ENCODE measurements at places on chromosomes 5 and 9.

GRCh38 chr5:82717738-82718137, 359.5 kb downstream of the TMEM167A start:
- DNase-seq, result no peak

- no peak for DNase-seq
Observed at GRCh38 chr5:10509575-10509974, 54.3 kb upstream of the ANKRD33B start.

DNA sequence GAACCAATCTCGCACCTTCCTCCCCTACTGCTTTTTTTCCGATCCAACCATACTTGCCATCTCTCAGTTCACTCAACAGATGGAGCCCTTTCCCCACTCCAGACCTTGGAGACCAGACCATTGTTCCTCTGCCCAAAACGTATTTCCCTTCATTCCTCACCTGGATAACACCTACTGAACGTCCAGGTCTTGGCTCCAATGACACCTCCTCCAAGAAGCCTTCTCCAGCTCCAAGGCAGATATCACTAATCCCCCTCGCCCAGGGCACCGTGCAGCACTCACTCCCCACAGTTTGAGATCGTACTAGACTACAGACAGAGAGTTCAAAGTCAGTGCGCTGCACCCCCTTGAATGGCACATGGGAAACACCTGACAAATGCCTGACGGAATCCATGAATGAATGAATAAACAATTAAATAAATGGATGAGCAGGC, 47.1 kb upstream of the AKNA start:
- no peak for DNase-seq

DNA sequence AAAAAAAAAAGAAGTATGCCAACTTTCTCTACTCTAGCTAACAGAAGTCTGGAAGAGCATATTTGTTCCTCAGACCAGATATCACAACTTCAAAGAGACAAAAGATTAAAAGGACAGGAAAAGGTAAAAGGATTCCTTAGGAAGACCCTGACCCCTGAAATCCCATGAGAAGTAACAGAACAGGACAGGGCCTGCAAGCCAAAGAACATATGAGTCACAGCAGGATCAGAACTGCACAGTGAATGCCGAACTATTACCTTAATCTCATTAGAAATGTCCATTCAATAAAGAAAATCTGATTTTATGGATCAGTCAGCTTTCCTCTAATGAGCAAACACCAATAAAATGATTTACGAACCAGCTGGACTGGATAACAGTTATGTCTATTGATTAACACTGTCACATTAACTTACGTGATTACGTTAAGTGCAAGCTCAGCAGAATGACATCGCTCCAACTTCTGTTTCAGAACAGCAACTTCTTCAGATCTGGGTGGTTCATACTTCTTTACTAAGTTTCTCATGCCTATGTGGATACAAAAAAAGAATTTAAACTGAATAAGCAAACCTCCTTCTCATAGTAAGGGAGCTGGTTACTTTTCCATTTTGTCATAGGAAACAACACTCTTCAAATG, 13.6 kb downstream of the CCNH start:
- no peak for DNase-seq

- DNase-seq, result no peak
Observed at GRCh38 chr5:151805414-151806223, 33.9 kb downstream of the G3BP1 start.

DNA sequence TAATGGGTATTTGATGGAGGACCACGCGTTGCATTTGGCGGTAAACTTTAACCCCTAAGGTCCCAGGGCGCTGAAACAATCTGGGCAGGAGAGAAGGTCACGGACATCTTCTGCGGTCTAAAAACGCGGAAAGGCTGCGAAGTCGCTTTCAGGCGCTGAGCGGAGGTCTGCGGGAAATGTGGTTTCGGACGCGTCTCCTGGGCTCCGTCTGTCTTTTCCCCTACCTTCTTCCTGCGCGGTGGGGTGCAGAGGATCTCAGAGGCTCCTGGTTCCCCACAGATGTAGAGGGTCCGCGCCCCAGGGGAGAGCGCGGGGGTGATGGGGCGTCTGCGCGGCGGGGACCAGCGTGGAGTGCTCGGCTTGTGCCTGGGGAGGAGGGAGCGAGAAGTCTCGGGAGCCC, 58.4 kb downstream of the ZNF510 start:
- DNase-seq, result no peak

- DNase-seq, result no peak
Observed at GRCh38 chr5:5980538-5980895, 397.8 kb downstream of the MED10 start.

DNA sequence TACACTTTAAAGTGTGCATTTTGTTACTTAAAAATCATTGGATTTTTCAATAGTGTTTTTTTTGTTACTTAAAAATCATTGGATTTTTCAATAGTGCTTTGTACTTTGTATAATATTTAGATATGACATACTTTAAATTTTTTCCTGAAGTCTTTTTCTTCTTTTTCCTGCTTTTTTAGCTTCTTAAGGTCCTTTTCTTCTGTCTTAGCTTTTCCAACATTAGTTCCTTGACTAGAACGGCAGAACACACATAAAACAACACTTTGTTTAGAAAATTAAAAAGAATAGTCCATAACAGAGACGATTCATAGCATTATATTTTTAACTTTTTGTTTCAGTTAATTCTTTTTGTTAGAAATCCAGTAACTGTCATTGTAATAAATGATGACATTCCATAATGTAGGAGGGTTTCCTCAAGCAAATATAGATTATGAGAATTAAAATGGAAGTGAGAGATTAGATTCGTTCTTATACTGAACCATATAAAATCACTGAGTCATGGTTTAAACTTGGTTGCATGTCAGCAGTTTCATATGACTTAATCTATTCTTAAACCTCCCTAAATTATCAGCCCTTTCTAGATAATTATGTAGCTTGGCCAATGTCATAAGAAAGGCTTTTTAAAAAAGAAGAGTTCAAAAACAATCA, 45.3 kb upstream of the RICTOR start:
- DNase-seq, result no peak

- DNase-seq, result no peak
Observed at GRCh38 chr9:88966894-88967676, 24.2 kb upstream of the S1PR3 start.

- DNase-seq, result no peak
Observed at GRCh38 chr9:127166651-127167524, 44.5 kb upstream of the ANGPTL2 start.

GRCh38 chr9:93306579-93307091, 122.7 kb downstream of the WNK2 start:
- DNase-seq, result no peak

- no peak for DNase-seq
Observed at GRCh38 chr5:36108758-36109460, 42.2 kb upstream of the UGT3A2 start.

GRCh38 chr5:118592229-118593002, 395.9 kb downstream of the DTWD2 start:
- DNase-seq, result no peak

GRCh38 chr5:168287362-168287761, 4.1 kb upstream of the WWC1 start:
- DNase-seq, result no peak

GRCh38 chr5:134874831-134875655, 872 bp downstream of the TXNDC15 start:
- DNase-seq, result peak; percentile 11

GRCh38 chr5:20514145-20514544, 526.1 kb upstream of the CDH18 start:
- DNase-seq, result no peak

DNA sequence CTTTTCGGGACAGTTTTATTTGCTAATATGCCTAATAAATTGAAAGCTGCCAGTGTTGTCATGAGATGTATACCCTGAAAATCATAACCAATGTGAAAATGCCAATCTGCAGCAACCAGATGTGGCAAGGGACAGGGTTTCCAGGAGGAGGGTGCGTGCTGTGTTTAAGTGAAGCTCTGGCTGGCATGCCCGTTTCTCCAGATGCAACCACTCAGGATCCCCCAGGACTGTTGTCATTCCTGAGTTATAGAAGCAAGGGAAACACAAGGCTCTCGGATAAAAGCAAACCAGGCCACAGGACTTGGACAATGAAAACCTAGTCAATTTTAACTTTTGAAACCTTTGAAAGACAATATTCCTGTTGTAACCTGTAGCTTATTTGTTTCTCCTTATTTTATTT, 360.2 kb downstream of the SLIT3 start:
- DNase-seq, result no peak

DNA sequence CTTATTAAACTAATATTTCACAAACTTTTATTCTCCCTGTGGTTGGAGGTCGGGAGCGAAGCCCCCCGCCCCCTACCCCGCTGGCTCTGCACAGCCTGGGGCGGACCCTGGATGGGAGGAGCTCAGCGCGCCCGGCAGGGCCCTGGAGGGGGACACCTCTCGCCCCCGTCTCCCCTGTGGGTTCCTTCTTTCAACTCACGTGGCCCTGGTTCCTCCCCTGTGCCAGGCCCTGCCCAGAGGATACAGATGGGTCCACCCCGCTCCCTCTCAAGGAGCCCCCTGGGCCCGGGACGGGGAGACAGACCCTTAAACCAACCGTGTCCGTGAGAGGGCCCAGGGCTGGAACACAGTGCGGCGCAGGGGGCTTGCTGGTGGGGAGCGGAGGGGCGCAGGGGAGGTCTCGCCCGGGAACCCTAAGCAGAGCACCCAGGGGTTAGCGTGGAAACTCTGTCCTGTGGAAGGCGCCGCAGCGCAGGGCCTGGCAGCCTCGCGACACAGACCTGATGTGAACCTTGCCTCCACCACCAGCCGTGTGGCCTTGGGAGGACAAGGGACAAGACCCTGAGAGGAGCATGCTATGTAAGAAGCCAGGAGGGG, 103.7 kb upstream of the MVB12B start:
- no peak for DNase-seq

DNA sequence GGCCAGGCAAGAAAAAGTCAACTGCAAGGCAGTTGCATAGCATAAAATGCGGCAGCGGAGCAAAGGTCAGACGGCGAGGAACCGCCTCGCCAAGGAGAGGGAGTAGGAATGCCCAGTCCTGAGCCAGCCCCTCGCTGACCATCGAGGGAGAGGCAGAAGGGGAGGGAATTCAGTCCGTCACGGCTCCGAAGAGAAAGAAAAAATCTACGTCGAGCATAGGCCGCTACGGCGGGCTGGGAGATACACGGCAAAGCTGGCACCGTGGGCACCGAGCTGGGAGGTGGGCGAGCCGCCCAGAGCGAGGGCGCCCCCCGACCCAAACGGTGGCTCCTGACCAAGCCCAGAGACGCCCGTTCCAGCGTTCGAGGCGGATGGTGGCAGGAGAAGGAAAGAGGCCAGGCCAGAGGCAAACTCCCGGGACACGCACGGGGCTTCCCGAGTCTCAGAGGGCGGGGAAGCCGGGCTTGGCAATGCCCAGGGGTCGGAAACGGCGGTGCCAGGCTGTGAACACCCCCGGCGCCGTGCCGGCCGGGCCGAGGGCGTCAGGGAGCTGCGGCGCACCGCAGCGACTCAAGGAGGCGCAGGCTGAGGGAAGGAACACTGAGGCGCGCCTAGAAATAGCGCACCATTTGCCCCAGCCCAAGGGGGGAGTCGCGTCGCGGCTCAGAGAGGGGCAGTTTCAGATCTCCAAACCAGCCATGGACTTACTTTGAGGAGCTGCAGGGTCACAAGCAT, 518 bp downstream of the SPRY4 start:
- DNase-seq, result no peak

- DNase-seq, result no peak
Observed at GRCh38 chr5:145350513-145350912, 484.6 kb downstream of the PRELID2 start.

DNA sequence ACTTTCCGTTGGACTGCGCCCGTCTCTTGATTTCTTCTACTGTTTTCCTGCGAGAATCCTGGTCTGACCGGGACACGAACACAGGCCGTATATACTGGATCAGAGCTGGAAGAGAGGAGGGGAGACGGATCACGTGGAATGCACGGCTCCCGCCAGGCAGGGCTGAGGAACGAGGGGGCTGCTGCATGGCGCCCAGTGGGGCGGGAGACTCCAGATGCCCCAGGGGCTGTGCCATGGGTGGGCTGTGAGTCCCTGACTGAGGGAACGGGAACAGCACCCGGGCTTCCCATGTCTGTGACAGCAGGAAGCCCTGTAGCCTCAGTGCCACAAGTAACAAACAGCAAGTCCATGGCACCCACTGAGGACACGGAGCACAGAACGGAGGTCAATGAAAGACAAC, 34.0 kb downstream of the LPCAT1 start:
- DNase-seq, result no peak

DNA sequence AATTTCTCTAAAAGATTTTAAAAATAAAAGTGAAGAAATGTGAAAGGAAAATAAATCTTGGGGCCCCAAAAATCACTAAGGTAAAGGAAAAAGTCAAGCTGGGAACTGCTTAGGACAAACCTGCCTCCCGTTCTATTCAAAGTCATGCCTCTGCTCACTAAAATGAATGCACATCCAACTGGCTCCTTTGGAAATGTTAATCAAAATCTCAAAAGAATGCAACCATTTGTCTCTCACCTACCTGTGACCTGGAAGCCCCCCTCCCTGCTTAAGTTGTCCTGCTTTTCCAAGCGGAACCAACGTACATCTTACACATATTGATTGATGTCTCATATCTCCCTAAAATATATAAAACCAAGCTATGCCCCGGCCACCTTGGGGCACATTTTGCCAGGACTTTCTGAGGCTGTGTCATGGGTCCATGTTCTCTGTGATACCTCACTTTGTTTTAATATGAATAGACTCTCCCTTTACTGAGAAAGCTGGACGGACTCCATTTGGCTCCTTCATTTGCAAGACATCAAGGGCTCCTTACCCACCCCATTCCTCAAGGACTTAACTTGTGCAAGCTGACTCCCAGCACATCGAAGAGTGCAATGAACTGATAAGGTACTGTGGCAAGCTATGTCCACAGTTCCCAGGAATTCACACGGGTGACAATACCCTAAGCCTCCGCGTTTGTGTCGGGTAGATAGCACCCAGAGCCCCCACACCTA, 164.3 kb downstream of the SMC2 start:
- no peak for DNase-seq

DNA sequence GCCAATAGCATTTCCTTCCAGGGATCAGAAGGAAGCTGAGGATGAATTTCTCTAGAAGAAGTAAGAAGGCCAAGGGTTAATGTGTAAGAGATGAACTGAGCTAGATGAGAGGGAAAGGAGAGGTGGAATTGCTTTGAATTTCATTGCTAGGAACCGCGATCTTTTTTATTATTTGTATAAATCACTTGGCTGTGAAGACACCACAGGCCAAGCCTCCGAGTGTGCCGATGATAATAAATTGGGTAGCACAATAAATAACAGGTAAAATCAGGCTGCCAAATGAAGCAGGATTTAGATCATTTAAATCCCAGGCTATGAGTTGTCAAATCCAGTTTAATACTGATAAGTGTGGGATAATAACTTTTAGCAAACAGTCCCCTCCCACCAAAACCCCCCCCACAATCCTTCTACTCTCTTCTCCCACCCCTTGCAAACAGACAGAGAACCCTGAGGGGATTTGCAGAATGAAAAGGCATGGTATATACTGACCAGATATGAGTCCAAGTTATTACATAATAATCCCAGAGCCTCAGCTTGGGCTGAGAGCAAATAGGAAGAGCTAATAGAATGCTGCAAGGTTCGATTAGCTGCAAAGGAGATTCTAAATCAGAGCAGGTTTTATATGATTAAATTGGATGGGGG, 143.5 kb downstream of the PPP2R2B start:
- DNase-seq, result no peak

Measured in activated gamma-delta T cell treated with Interleukin-2 at 50 U/mL for 16 hours (primary cell).